ENCODE measurements at places on chromosomes 13 and 19.

GRCh38 chr13:45747071-45747470 lies 45.0 kb downstream of the CBY2 start:
- DNase-seq: no peak

GRCh38 chr19:34241513-34242337 lies 12.6 kb upstream of the GARRE1 start:
- peak; percentile 72 for DNase-seq

GRCh38 chr13:44068737-44069136 lies 189.0 kb downstream of the LACC1 start:
- no peak for DNase-seq

- no peak for DNase-seq
These were observed 869 bp downstream of the GFY start for GRCh38 chr19:49425922-49426592.

- DNase-seq: no peak
These were observed 3.6 kb upstream of the DPY19L3 start for GRCh38 chr19:32401992-32402391.

DNA sequence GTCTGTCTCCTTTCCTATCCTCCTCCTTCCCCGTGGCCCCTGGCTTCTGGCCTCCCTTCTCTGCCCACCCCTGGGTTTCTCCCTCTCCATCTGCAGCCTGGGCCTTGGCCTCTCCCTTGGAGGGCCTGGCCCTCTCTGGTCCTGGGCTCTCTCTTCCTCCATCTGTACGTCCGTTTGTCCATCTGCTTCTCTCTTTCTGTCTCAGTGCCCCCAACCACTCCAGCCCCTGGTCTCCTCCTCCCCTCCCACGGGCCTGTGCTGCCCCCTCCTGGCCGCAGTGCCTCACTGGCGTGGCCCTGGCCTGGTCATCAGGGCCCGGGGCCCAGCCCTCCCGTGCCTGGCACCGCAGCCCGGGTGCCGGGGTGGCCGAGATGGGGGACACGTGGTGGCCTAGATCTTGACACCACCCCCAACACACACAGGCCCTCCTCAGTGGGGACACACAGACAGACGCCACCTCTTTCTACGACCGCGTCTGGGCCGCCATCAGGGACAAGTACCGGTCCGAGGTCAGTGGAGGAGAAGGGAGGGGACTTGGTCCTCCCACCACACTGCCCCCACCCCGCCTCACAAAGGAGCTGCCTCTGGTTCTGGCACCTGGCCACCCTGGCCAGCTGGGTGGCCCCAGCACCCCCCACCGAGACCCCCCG lies 11.3 kb downstream of the PRKCSH start:
- DNase-seq: peak; percentile 82

DNA sequence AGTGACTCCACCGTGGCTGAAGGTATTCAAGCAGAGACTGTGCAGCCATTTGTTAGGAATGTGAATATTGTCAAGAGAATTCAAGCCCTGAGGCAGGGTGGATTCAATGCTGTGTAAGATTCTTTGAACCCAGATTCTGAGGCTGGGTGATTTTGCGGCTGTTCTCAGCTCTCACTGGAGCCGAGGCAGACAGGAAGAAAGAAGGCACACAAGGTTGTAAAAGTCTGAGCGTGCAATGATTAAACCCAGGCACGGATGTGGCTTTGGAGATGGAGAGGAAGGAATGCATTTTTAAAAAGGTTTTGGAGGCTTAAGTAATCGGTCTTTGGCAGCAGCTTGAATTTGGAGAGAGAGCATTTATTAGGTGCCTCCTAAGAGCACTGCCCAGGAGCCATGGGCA lies 187.9 kb downstream of the KATNAL1 start:
- DNase-seq: no peak

DNA sequence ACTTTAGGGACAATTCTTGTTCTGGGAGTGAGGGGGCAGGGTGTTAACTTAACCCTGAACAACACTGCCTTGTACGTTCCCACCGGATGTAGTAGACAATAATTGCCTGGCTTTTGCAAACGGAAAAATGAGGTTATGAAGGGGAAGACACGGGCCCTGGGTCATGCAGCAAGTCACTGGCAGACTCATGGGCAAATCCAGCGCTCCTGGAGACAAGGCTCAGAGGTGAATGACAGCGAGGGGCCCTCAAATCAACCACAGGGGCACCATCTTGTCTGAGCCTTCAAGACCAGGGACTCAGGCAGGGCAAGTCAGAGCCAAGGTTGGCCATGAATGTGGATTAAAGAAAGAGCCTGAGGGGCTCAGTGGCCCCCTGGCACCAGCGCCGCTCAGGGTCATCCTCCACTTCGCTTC lies 2.8 kb downstream of the RASA3 start:
- DNase-seq: no peak

DNA sequence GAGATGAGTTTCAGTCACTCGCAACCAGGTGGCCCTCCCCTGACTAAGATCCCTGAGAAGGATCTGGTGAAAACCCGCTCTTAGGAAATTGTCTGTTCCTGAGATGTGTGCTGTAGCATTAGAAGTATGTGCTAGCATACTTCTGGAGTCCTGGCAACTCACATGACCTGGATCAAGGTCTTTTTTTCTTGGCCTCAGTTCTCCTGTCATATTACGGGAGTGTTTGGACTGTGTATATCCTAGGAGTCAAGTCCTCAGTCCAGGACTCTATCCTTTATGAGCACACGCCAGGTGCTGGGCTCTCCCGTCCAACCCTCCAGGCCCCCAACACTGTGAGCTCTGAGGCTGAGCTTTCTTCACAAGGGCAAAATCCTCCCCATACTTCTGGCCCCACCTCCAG lies 156.4 kb downstream of the UQCRFS1 start:
- no peak for DNase-seq

- no peak for DNase-seq
These were observed 123.2 kb upstream of the SLC7A1 start for GRCh38 chr13:29718694-29719093.

- DNase-seq: no peak
These were observed 505.7 kb downstream of the EFNB2 start for GRCh38 chr13:106029676-106030290.

Data from endothelial cell (in vitro differentiated cells).